ENCODE measurements at places on chromosomes 11 and 22. TPM values are rescaled to one million over a fixed set of nuclear protein-coding genes. Genes with fewer than 3 reads are reported as not detected.

GRCh38 chr11:1586699-1587098 lies 1.6 kb upstream of the KRTAP5-1 start:
- H3K4me3 ChIP-seq = no peak overlapping the region
- no peaks in the 10 kb centered on the region for H3K4me1 ChIP-seq
- no peaks in the 10 kb centered on the region for H3K27me3 ChIP-seq
- H3K27ac ChIP-seq = no peak overlapping the region

The ZNF280B gene
- 11.7 TPM for total RNA-seq

DNA sequence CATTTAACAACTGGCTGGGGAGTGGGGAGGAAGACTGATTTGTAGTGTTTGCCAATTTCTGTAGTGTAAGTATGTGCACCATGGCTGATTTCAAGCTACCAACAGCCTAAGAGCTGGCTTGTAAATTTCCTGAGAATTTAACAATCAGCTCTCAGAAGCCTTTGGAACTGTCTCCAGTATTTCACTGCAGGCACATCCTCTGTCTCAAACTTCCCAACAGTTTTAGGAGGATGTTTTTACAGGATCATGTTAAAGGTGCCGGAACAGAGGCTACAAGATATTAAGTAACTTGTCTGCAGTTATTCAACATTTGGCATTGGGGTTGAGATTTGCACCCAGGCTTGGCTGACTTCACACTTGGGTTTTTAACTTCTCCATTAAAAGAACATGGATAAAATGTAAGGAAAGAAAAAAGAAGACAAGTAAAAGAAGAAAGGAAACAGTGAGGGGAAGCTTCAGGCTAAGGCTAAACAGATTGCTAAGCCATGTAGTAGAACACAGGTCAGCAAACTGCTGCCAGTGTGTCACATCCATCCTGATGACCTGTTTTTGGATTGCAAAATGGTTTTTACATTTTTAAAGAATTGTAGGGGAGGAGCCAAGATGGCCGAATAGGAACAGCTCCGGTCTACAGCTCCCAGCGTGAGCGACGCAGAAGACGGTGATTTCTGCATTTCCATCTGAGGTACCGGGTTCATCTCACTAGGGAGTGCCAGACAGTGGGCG lies 204.8 kb upstream of the SESN3 start:
- H3K4me3 ChIP-seq = no peak overlapping the region
- no peak overlapping the region for H3K27ac ChIP-seq
- no peaks in the 10 kb centered on the region for H3K27me3 ChIP-seq
- no peaks in the 10 kb centered on the region for H3K4me1 ChIP-seq
- no peak for DNase-seq

The BTBD18 gene
- not detected for total RNA-seq

The FDX1 gene
- total RNA-seq = 9.6 TPM

DNA sequence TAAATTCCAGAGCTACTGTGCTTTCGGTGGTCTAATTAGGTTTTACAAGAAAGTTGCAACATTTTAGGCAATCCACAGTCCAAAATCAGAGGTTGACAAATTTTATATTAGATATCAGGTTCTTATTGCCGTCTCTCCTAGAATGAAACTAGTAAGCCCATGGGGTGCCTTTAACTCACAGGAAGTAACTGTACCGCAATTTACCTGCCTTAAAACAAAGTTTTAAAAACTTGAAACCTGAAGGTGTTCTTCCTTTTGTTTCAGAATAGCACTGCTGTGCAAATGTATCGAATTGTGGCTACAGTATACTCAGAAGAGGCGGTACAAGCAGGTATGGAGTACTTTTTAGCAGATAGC lies 77.2 kb downstream of the PISD start:
- no peaks in the 10 kb centered on the region for H3K27me3 ChIP-seq
- no peak overlapping the region for H3K4me3 ChIP-seq
- no peak overlapping the region for H3K27ac ChIP-seq
- H3K4me1 ChIP-seq = no peaks in the 10 kb centered on the region
- DNase-seq = no peak

DNA sequence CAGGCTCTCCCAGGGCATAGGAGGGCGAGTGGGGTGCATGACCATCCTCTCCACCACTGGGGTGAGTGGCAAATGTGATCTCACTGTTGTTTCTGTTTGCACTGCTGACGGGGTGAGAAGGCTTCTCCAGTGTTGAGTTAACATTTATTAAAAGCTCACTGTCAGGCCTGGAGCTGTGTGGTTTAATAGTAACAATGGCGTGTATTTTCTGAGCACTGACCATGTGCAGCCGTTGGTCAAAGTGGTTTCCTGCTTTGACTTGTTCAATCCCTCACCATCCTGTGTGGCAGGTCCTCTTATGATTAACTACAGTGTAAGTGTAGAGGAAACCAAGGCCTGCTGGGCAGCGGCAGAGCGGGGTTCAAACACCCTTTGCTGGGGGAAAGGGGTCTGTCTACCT lies 4.4 kb downstream of the A4GALT start:
- DNase-seq = no peak
- no peaks in the 10 kb centered on the region for H3K36me3 ChIP-seq
- H3K4me3 ChIP-seq = no peak overlapping the region

The STX3 gene
- 56.1 TPM for total RNA-seq

The FSHB gene
- not detected for total RNA-seq

The MS4A18 gene
- total RNA-seq = not detected

GRCh38 chr22:35303029-35303624 lies 3.4 kb downstream of the TOM1 start:
- H3K4me1 ChIP-seq = no peaks in the 10 kb centered on the region
- no peak overlapping the region for H3K27ac ChIP-seq
- H3K4me3 ChIP-seq = no peak overlapping the region
- no peak for DNase-seq

The FAM180B gene
- not detected for total RNA-seq

GRCh38 chr11:119093942-119094815 lies 7.5 kb downstream of the DPAGT1 start:
- no peaks in the 10 kb centered on the region for H3K4me1 ChIP-seq
- peaks cover 29% of the 10 kb centered on the region for H3K36me3 ChIP-seq
- no peaks in the 10 kb centered on the region for H3K27me3 ChIP-seq
- no peak for DNase-seq
- H3K27ac ChIP-seq = peak overlapping the region; percentile 22
- H3K4me3 ChIP-seq = peak overlapping the region; percentile 91

The PLAAT5 gene
- 16.0 TPM for total RNA-seq

The GRIA4 gene
- 18.8 TPM for total RNA-seq

GRCh38 chr22:30943368-30943767 lies 25.2 kb downstream of the MORC2 start:
- H3K4me1 ChIP-seq = no peaks in the 10 kb centered on the region
- no peak for DNase-seq
- H3K4me3 ChIP-seq = no peak overlapping the region
- H3K27ac ChIP-seq = no peak overlapping the region
- peaks cover 93% of the 10 kb centered on the region for H3K36me3 ChIP-seq
- H3K27me3 ChIP-seq = no peaks in the 10 kb centered on the region

- H3K4me3 ChIP-seq = no peak overlapping the region
- H3K36me3 ChIP-seq = no peaks in the 10 kb centered on the region
- no peak for DNase-seq
- no peak overlapping the region for H3K27ac ChIP-seq
Measured at GRCh38 chr11:134554106-134554505, 142.1 kb upstream of the B3GAT1 start.

The MAPK8IP1 gene
- total RNA-seq = 40.1 TPM

- H3K27me3 ChIP-seq = no peaks in the 10 kb centered on the region
- no peak for DNase-seq
- H3K4me3 ChIP-seq = no peak overlapping the region
- no peak overlapping the region for H3K27ac ChIP-seq
- no peaks in the 10 kb centered on the region for H3K36me3 ChIP-seq
Measured at GRCh38 chr11:3873712-3874349, 18.4 kb downstream of the STIM1 start.

The PNPLA5 gene
- total RNA-seq = 8.2 TPM

GRCh38 chr11:1570896-1571759 lies 943 bp downstream of the DUSP8 start:
- H3K27me3 ChIP-seq = peaks cover 18% of the 10 kb centered on the region
- H3K27ac ChIP-seq = no peak overlapping the region
- H3K4me3 ChIP-seq = peak overlapping the region; percentile 34

- H3K4me1 ChIP-seq = no peaks in the 10 kb centered on the region
- H3K27ac ChIP-seq = no peak overlapping the region
- DNase-seq = peak; percentile 85
- peak overlapping the region; percentile 64 for H3K4me3 ChIP-seq
- no peaks in the 10 kb centered on the region for H3K27me3 ChIP-seq
- H3K36me3 ChIP-seq = no peaks in the 10 kb centered on the region
Measured at GRCh38 chr22:28442264-28442710, 237.4 kb downstream of the TTC28 start.

DNA sequence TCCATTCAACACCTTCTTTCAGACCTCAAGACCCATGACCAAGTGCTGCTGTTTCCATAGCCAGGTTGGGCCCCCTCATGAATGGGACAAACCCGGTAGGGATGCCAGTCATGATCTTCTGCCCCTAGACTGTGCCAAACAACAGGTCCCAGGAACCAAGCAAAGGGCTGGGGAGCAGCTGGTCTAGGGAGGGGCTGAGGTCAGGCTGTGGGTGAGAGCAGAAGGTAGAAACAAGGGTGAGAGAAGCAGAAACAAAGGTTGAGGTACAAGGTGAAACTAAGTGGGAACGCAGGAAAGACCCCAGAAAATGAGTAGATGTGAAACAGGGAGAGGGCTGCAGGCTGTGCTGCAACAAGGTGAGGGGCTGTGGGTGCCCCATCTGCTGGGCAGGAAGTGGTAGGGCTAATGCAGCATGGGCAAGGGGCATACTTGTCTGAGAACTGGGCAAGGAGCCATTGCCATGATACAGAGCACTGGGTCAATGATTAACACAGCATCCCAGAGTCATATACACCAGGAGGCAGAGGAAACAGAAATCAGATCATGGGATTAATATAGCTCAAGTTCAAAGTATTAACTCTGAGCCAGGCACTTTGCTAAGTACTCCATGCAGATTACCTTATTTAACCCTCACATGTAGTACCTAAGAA lies 45.9 kb downstream of the SLC1A2 start:
- no peaks in the 10 kb centered on the region for H3K27me3 ChIP-seq
- no peak overlapping the region for H3K4me3 ChIP-seq
- no peak for DNase-seq
- no peak overlapping the region for H3K27ac ChIP-seq
- no peaks in the 10 kb centered on the region for H3K4me1 ChIP-seq
- no peaks in the 10 kb centered on the region for H3K36me3 ChIP-seq

GRCh38 chr11:111602865-111603610 lies 789 bp downstream of the SIK2 start:
- H3K4me1 ChIP-seq = no peaks in the 10 kb centered on the region
- H3K27me3 ChIP-seq = peaks cover 7% of the 10 kb centered on the region
- DNase-seq = no peak
- no peaks in the 10 kb centered on the region for H3K36me3 ChIP-seq
- H3K4me3 ChIP-seq = peak overlapping the region; percentile 62
- peak overlapping the region; percentile 45 for H3K27ac ChIP-seq

- no peak overlapping the region for H3K27ac ChIP-seq
- H3K4me3 ChIP-seq = no peak overlapping the region
- DNase-seq = no peak
Measured at GRCh38 chr11:58592760-58593472, 14.1 kb downstream of the ZFP91 start.

DNA sequence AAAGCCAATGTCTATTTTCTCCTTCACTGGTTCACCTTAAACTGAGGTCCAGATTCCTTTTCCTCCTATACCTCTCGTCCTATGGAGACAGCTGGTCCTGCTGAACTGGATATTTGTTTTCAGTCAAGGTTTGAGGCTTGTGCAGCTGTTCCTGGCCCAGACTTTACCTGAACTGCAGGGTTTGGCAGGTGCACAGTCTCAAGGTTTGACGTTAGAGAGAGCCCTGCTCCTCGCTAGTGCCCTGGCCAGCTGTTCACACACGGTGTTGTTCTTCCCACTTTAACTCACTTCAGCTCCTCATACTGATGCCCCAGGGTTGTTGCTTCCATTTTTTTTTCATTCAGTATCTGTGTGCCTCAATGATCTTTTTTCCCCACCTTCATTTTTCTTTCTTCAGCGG lies 74.0 kb upstream of the TTC12 start:
- DNase-seq = no peak
- no peak overlapping the region for H3K27ac ChIP-seq
- peaks cover 5% of the 10 kb centered on the region for H3K4me1 ChIP-seq
- H3K36me3 ChIP-seq = no peaks in the 10 kb centered on the region
